ENCODE measurements at places on chromosomes 11 and 22.

GRCh38 chr11:77144857-77145428 is 16.9 kb downstream of the MYO7A start:
- DNase-seq, result no peak

DNA sequence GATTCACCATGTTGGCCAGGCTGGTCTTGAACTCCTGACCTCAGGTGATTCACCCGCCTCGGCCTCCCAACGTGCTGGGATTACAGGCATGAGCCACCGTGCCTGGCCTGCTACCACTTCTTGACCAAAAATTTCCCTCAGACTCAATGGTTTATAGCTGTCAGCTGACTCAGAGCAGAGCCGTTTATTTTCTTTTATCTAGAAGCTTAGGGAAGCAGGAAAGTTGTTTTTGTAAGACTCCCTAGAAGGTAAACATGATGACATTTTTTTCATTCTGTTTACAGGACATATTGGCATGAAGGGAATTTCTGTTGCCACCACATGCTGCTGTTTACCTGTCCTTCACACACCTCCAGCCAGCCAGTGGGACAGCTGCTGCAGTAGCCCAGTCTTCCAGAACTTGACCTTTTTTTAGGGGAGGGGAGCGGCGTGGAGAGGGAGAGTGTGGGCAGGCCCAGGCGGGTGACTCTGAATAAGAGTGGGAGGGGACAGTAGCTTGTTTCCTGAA is 56.1 kb upstream of the PTPRJ start:
- no peak for DNase-seq

DNA sequence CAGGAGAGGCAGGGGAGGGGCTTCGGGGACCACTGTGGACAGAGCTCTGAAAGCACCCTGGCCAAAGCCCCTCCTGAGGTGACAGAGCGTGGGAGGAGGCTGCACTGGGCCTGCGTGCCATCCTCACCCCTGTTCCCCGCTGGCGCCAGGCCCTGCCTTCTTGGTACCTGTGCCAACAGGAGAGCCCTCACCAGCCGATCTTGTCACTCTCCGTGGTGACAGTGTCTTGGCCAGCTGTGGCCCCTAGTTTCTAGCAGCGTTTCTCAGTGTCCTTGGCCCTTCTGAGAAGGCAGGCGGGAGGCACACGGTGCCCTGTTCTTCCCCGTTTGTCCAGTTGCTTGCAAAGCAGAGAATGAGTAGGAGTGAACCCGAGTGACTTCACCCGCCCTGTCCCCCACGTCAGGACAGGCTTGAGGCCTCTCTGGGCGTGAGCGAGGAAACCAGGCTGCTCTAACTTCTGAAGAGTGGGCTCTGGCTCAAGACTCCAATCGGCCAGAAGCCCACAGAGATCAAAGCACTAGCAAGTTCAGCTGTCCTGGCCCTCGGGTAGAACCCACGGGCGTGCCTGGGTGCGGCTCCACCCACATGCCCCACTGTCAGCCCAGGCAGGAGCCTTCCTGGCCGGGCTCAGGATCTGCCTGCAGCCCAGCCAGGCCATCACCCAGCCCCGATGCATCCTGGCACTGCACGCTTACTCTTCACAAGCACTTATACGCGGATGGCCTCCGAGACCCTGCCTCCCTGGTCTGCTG is 60.2 kb upstream of the EMID1 start:
- DNase-seq, result no peak

DNA sequence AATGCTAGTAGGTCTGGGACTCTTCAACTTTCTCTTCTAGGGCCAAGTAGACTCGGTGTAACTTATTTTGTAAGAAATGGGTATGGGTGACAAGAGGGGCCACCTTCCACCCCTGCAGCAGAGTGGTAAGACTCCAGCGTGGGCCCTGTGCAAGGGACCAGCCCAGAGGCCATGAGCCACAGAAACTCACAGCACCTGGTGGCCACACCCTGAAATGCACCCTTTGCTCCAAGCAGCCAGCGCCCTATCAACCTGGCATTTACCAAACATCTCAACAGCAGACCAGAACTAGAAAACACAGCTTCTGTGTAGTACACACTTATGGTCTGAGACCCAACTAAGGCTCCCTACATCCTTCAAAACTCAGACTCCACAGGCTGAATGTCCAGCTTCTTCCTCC is 5.7 kb downstream of the CDCA5 start:
- DNase-seq, result peak; percentile 76

All from glutamatergic neuron (in vitro differentiated cells).